Natural killer cell (primary cell): ENCODE measurements at places on chromosomes 4 and X. TPM values are rescaled to one million over a fixed set of nuclear protein-coding genes. Genes with fewer than 3 reads are reported as not detected.

DNA sequence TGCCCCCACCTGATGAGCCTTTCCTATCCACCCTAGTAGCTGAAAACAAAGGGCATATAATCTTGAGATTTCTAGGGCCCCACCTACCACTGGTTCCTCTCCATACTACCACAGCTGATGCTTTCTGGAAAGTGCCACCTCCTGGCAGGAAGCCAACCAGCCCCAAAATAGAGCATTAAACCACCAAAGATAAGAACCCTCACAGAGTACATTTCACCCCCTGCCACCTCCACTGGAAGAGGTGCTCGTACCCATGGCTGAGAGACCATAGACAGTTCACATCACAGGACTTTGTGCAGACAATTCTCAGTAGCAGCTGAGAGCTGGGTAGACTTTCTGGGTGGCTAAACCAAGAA lies 94.1 kb downstream of the IRS4 start:
- no peak overlapping the region for H3K27ac ChIP-seq
- no peaks in the 10 kb centered on the region for H3K4me1 ChIP-seq
- H3K36me3 ChIP-seq: no peaks in the 10 kb centered on the region
- H3K27me3 ChIP-seq: no peaks in the 10 kb centered on the region

- no peak for DNase-seq
- H3K4me1 ChIP-seq: no peaks in the 10 kb centered on the region
- H3K36me3 ChIP-seq: peaks cover 9% of the 10 kb centered on the region
- no peak overlapping the region for H3K27ac ChIP-seq
- no peak overlapping the region for H3K4me3 ChIP-seq
- H3K27me3 ChIP-seq: no peaks in the 10 kb centered on the region
Measured at GRCh38 chr4:121863799-121864198, 6.5 kb downstream of the BBS7 start.

GRCh38 chr4:156290811-156291210 lies 337.1 kb upstream of the CTSO start:
- no peaks in the 10 kb centered on the region for H3K4me1 ChIP-seq
- H3K4me3 ChIP-seq: no peak overlapping the region
- no peaks in the 10 kb centered on the region for H3K27me3 ChIP-seq
- H3K36me3 ChIP-seq: no peaks in the 10 kb centered on the region

GRCh38 chr4:180542445-180543100 lies 1700.6 kb upstream of the TENM3 start:
- no peak overlapping the region for H3K4me3 ChIP-seq
- DNase-seq: no peak
- no peaks in the 10 kb centered on the region for H3K36me3 ChIP-seq
- no peaks in the 10 kb centered on the region for H3K27me3 ChIP-seq
- no peak overlapping the region for H3K27ac ChIP-seq

Gene ACE2
- total RNA-seq: not detected
